LHCN-M2 (cell line): ENCODE measurements at places on chromosomes 16 and 17. TPM values are rescaled to one million over a fixed set of nuclear protein-coding genes. Genes with fewer than 3 reads are reported as not detected.
A peak's percentile ranks its signal among the peaks of the same experiment; 100 is the strongest.

Gene KREMEN2
- 1.5 and 1.7 TPM in 2 replicates for total RNA-seq

Gene TBX4
- not detected in 2 replicates for total RNA-seq

Gene KRTAP4-1
- total RNA-seq: not detected in 2 replicates

Gene HEXIM1
- total RNA-seq: 7.2 and 11.1 TPM in 2 replicates

Gene ANKFN1
- 0.19 TPM in 1 of 2 replicates, not detected in the other for total RNA-seq

DNA sequence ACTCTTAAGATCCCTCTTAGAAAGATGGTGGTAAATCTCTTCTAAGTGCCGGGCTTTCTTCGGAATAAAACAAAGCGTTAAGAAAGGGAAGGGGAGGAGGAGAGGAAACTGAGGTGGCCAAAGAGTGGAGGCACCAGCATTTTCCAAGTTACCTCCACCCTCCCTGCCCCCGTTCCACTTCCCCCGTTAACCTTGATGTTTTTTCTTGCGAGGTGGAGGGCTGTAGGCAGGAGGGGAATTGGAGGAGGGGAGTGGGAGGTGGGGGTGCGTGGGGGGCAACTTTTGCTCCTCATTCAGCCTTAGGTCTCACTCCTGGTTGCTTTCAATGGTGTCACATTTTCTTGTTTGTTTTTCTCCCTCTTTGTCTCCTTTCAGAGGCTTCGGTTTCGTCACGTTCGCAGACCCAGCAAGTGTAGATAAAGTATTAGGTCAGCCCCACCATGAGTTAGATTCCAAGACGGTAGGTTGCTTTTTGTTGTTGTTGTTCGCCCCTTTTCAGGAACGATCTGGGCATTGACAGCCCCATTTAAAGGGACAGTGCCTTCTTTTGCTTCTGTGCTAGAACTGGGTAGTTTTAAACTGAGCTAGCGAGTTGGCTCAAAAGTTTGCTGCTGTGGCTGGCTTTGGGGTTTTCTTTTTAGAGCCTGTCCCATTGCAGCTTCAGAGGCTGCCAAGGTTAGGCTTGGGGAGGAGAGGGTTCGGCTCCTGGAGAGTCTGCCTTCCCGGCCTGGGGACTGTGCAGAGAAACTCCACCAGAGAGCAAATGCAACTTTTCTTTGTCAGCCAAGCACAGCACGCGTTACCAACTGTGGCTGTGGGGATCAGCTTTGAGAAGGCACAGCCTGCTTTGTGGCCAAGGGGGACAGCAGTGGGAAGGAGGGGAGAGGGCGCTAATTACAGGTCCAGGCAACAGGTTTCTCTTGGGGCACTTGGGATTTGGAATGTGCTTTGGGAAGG is 1.9 kb downstream of the MSI2 start:
- peak; percentile 21 for DNase-seq

DNA sequence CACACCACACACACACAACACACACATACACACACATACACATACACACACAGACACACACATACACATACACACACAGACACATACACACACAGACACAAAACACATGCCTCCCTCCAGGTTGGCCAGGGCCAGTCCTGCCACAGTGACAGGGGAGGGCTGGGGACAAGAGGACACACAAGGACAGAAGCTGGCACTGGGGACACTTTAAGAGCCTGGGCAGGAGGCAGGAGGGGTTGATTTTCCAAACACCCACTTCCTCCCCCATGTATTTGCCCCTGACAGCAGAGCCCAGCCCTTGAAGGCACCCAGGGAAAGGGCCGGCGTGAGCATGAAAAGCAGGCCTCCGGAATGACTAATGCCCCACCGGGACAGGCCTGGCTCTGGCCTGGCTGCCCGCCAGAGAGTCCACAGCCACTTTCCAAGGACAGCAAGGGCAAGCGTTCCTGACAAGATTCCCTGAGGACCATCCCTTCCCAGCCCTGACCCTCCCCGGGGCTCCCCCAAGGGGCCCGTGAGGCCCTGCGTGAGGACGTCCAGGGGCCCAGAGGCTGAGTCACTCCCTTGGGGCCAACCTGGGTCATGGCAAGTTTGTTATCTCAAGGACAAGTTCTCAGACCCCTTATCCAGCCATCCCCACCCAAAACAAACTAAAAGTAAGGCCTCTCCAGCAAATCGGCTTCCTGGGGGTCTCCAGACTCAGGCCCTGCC is 235.6 kb downstream of the ZNF423 start:
- peak; percentile 18 for DNase-seq

DNA sequence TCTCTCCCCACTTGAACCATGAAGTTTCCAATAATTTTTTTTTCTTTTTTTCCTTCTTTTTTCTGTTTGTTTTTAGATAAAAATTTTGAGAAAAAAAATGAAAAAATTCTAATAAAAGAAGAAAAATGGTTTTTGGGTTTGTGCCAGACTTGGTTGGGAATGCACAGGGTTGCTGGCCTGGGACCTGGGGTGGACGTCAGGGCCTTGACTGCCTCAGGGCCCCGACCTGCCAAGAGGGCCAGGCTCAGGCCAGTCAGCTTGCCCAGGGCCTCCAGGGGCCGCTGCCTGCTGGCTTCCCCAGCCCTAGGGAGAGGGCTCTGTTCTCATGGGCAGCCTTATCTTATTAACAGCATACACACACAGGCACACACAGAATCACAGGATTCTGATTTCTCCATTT is 6.5 kb downstream of the TBX6 start:
- DNase-seq: no peak

DNA sequence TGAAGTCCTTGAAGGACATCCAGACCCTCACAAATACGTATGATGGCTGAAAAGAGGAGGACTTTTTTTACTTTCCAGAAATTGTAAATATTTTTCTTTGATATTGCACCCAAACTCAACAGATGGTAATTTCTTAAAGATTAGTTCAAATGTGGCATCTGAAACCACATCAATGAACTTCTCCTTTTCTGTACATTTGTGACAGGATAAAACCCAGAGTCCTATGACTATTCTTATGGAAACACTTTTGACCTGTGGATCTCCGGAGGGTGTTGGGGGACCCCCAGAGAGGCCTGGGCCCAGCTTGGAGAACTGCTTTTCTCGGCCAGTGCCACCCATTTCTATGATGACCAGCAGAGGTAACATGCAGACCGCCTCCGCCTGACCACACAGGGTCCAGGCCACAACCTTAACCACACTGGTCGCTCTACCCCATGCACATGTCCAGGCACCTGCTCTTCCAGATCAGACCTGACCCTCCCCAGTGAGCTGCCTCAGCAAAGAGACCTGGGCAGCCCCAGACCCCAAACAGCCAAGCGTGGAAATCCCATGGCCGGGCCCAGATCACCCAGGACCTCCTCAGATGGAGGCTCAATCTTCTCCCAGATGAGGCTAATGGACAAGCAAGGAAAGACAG is 22.7 kb downstream of the RPH3AL start:
- DNase-seq: no peak

DNA sequence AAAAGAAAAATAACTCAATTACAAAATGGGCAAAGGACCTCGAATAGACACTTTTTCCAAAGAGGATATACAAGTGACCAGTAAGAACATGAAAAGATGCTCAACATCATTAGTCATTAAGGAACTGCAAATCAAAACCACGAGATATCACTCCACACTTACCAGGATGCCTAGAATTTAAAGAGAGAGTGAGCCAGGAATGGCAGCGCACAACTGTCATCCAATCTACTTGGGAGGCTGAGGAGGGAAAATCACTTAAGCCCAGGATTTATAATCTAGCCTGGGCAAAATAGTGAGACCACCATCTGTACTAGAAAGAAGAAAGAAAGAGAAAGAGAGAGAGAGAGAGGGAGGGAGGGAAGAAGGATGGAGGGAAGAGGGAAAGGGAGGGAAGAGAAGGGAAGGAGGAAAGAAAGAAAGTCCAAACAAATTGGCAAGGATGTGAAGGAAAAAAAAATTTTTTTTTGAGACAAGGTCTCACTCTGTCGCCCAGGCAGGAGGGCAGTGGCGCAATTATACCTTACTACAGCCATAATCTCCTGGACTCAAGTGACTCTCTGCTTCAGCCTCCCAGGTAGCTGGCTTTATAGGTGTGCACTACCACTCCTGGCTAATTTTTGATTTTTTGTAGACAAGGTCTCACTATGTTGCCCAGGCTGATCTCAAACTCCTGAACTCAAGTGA is 22.6 kb downstream of the TBX2 start:
- DNase-seq: peak; percentile 30

DNA sequence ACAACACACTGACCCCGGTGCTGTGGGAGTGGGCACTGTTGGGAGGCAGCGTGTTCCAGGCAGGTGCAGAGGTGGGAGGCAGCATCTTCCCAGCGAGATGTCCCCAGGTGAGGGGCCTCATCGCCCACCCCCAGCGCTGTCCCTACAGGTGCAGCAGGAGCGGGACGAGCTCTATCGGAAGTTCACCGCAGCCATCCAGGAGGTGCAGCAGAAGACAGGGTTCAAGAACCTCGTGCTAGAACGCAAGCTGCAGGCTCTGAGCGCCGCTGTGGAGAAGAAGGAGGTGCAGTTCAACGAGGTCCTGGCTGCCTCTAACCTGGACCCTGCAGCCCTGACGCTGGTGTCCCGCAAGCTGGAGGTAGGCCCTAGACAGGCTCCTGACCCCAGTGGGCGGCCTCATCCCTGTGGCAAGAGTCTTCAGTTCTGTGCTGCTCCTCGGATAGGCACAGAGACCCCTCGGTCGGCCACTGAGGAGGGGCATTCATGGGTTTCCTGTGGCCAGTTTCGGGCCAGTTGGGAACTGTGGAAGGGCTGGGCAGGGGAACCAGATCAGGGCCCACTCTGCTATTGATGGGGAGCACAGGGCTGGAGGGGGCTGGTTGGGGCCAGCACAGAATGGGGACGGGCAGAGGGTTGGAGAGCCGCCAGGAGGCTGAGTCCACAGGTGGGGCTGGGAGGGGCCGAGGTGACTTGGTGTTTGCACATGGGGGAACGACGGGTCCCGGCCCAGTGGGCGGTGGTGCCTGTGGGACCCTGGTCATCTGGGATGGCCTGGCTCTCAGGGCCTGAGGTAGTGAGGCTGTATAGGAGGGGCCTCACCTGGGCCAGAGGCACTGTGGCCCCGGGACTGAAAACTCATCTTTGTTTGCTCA is 21.1 kb upstream of the DBNDD1 start:
- no peak for DNase-seq

DNA sequence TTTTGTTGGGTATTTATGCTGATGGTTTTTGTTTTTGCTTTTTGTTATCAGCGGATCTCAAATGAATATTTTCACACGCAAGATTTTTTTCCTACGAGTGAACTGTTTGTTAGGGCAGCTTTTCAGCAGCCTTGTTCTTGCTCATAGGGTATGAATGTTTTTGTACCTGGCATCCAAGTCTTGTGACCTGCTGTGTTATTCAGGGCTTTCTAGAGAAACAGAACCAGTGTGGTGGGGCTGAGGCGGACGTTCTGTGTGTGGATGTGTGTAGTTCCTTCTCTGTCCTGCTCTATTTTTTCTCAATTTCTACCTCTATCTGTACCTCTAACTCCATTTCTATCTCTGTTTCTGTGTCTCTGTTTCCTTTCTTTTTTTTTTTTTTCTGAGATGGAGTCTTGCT is 78.3 kb downstream of the SNX29 start:
- no peak for DNase-seq

GRCh38 chr16:3952737-3953131 is 72.2 kb upstream of the CREBBP start:
- peak; percentile 61 for DNase-seq

DNA sequence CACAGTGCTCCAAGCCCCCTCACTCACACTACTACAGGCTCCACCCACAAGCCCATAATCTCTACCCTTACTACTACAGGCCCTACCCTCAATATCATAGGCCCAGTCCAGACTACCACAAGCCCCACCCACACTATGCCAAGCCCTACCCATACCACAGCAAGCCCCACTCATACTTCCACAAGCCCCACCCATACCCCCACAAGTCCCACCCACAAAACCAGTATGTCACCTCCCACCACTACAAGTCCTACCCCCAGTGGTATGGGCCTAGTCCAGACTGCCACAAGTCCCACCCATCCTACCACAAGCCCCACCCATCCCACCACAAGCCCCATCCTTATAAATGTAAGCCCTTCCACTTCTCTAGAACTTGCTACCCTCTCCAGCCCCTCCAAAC is 13.8 kb downstream of the RIPOR1 start:
- DNase-seq: peak; percentile 84

DNA sequence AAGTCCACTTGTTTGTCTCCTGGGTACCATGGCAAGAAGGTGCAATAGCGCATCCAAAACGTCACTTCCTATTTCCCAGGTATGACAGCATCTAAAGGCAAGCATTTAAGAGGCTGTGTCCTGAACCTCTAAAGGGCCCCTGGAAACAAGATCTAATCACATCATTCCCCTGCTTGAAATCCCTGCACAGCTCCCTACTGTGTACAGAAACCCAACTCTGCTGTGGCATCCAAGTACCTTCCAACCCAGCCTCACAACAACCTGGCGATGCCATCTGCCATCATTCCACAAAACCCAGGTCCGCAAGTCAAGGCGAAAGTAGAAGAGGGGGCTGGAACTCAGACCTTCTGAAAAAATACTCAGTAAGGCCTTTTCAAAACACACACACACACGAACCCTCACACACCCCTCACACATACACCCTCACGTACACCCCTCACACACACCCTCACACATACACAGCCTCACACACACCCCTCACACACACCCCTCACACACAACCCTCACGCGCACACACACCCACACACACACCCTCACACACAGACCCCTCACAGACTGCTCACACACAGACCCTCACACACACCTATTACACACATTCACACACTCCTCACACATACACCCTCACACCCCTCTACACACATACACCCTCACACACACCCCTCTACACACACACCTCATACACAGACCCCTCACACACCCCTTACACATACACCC is 24.5 kb downstream of the C17orf67 start:
- DNase-seq: no peak

GRCh38 chr17:2050300-2051060 is 4.4 kb upstream of the HIC1 start:
- peak; percentile 67 for DNase-seq

- no peak for DNase-seq
Measured at GRCh38 chr17:8109661-8110455, 8.5 kb downstream of the ALOXE3 start.

DNA sequence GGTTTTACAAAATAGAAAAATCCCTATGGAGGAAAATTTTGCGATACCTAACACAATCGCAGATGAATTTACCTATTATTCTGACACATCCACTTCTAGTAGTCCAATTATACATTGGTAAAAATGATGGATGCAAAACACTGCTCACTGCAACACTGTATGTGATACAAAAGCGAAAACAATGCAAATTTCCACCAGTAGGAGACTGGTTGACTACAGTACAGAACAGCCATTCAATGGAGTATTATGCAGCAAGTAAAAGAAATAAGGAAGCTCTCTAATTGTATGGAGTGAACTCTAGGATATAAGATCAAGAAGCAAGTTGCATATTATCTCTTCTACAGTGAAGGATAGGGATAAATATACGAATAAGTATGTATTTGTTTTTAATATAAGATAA is 48.5 kb downstream of the SETD6 start:
- DNase-seq: peak; percentile 4
